ENCODE measurements at places on chromosomes 1 and 21. TPM values are rescaled to one million over a fixed set of nuclear protein-coding genes. Genes with fewer than 3 reads are reported as not detected.

Gene TMOD4
- not detected for total RNA-seq

Gene CR1L
- not detected for total RNA-seq

Gene WNT4
- total RNA-seq: 0.29 TPM

Gene RAB7B
- 0.13 TPM for total RNA-seq

Gene CFHR1
- not detected for total RNA-seq

Gene ARHGEF11
- total RNA-seq: 24.1 TPM

Gene MTARC2
- total RNA-seq: 14.1 TPM

Gene NR5A2
- total RNA-seq: 27.8 TPM

Gene TNFSF18
- 70.5 TPM for total RNA-seq

Gene OR6K3
- total RNA-seq: not detected

Gene KCNJ9
- total RNA-seq: not detected

Gene GREM2
- not detected for total RNA-seq

Gene RHOU
- 0.53 TPM for total RNA-seq

Gene CEP104
- total RNA-seq: 33.6 TPM

Gene DCST2
- total RNA-seq: not detected

Gene QSOX1
- total RNA-seq: 133 TPM

Gene CD1D
- total RNA-seq: not detected

Gene RIPPLY3
- not detected for total RNA-seq

Gene DIRAS3
- 0.22 TPM for total RNA-seq

Gene NDUFS5
- total RNA-seq: 330 TPM

Gene AKR7A3
- total RNA-seq: 0.40 TPM

Gene GPA33
- total RNA-seq: not detected

Gene RNU1-4
- total RNA-seq: under 0.01 TPM

Gene NTMT2
- total RNA-seq: not detected

Gene S1PR1
- total RNA-seq: 225 TPM

Gene REN
- total RNA-seq: not detected

Gene CDK11A
- 17.7 TPM for total RNA-seq

Gene PROK1
- not detected for total RNA-seq

Gene CACNA1S
- total RNA-seq: not detected

Gene SGIP1
- total RNA-seq: 22.3 TPM

Gene KLF17
- not detected for total RNA-seq

Gene GPX7
- 7.3 TPM for total RNA-seq

Gene WNT9A
- 1.1 TPM for total RNA-seq

Gene FNDC10
- total RNA-seq: 0.65 TPM

Gene UBL4B
- total RNA-seq: not detected

Gene LMX1A
- not detected for total RNA-seq

Gene PPIH
- 53.5 TPM for total RNA-seq

Gene CAP1
- 515 TPM for total RNA-seq

All from thoracic aorta endothelial cell (primary cell).